Urinary bladder (tissue), 4 donors: ENCODE measurements at places on chromosomes 11 and 22. TPM values are rescaled to one million over a fixed set of nuclear protein-coding genes. Genes with fewer than 3 reads are reported as not detected.

DNA sequence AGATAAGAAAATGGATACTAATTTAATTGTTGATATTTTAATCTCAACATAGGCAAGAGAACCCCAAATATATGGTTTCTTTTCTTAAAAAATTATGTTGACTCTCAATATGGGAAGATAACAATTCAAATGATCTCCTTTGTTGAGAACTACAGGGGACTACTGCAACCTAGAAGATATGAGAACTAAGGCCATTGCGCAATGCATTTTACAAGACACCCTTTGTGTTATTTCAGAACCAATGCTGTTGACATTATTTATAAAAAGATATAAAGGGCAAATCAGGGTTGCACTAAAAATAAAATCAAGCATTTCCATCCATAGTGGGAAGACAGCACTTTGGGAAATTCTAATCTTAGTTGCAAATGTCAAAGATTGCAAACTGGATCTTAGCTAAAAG lies 322.3 kb downstream of the SOX6 start:
- no peak for DNase-seq

DNA sequence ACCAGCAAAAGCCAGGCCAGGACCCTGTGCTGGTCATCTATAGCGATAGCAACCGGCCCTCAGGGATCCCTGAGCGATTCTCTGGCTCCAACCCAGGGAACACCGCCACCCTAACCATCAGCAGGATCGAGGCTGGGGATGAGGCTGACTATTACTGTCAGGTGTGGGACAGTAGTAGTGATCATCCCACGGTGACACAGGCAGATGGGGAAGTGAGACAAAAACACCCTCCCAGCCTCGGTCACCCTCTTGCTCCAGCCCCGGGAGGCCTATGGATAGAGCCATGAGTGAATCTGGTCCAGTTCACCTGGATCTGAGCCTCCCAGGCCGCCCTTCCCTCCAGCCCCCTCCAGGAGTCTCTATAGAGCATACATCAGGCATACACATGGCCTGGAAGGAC lies 115.2 kb upstream of the IGLL5 start:
- DNase-seq = no peak

DNA sequence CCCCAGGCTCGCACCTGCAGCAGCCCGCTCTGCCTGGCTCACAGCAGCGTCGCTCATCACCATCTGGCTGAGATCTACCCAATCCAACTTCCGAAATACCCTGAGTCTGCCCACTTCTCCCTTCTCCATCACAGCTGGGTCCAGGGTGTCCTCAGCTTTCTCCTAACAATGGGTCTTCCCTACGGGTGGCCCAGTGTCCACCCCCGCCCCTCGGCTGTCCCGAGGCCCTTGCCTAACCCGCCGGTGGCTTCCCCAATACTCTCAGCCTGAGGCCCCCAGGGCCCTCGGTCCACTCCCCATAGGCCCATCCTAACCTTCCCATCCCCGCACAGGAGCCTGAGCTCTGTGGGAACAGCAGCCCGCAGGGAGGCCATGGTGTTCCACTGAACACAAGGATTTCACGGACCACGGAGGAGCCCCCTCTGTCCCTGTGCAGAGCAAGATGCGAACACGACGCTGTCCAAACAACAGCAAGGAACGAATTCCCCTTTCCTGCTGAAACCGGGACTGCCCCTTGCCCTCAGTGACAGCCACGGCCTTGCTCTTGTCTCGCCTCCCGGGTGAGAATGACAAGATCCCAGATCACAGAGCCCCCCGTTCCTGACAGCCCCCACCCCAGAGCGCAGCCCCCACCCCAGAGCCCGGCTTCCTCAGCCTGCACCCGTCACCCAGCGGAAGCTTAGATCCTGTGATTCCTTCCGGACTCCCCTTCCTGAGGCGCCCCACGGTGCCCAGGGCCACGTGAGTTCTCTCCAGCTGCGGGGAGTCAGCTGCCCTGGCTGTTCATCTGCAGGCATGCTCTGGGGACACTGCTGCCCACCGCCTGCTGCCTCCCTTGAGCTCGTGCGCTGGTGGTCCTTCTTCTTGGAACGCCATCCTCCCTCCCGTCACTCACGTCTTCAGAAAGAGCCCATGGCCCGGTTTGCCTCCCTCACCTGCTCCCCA lies 48.8 kb upstream of the CARS1 start:
- no peak for DNase-seq

Gene SMC1B
- polyA plus RNA-seq = not detected

- DNase-seq = no peak
Observed at GRCh38 chr11:46369458-46370152, 11.9 kb upstream of the MDK start.

GRCh38 chr22:31377612-31378011 lies 21.8 kb upstream of the DRG1 start:
- DNase-seq = no peak

GRCh38 chr11:34719303-34719848 lies 98.5 kb downstream of the EHF start:
- no peak for DNase-seq

DNA sequence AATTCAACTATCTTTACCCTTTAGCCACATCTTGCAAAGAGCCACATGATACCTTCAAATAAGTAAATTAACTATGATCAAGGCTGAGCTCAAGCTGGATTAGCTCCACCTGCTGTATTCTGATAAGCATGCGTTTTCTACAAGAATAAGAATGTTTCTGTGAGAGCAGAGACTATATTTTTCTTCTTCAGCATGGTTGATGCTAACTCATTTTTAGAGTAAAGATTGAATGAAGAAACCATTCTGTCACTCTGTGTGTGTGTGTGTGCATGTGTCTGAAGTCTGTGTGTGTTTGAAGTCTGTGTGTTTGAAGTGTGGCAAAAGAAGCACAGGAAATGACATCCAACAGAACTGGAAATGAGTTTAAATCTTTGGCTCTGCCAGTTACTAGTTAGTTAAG lies 12.0 kb upstream of the LAYN start:
- no peak for DNase-seq

- DNase-seq = no peak
Observed at GRCh38 chr11:7272373-7272772, 20.7 kb downstream of the SYT9 start.
